Head of caudate nucleus (tissue), 42 donors: ENCODE measurements at places on chromosomes 2 and 18.
A peak's percentile ranks its signal among the peaks of the same experiment; 100 is the strongest.

- DNase-seq: no peak
Observed at GRCh38 chr2:188751816-188752215, 222.4 kb upstream of the COL3A1 start.

DNA sequence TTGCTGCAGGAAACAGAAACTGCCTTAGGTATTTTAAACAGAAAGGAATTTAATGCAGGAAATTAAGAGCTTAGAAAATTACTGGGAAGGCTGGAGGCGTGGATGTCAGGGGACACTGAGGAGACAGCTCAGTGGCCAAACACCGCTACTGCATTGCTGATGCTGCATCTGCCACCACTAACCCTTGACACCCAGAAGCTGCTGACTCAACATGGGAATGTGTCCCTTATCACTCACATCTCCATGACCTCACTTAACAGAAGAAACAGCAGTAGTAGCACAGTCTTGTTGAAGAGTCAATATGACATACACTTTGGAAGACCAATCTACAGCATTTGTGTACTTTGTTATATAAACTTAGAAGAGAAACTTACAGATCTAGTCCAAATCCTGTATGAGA, 906.1 kb downstream of the SLC4A3 start:
- no peak for DNase-seq

- DNase-seq: no peak
Observed at GRCh38 chr2:240602266-240603050, 15.9 kb downstream of the CAPN10 start.

DNA sequence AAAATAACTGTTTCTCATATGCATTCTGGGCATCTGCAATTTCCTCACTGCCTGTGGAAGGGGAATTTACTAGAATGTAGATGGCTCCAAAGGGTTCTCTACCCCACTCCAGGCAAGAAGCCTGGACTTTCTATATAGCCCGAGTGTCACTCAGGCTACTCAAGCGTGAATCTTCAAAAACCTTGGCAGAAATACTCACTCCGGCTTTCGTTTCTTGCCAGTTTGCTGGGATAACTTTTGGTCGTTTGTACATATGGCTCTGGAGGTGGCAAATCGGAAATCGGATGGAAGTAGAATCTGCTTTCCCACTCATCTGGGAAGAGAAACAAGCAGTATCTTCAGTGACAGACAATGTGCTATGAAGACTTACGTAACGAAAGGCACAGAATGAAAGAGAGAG, 30.7 kb downstream of the WIPF1 start:
- DNase-seq: no peak

DNA sequence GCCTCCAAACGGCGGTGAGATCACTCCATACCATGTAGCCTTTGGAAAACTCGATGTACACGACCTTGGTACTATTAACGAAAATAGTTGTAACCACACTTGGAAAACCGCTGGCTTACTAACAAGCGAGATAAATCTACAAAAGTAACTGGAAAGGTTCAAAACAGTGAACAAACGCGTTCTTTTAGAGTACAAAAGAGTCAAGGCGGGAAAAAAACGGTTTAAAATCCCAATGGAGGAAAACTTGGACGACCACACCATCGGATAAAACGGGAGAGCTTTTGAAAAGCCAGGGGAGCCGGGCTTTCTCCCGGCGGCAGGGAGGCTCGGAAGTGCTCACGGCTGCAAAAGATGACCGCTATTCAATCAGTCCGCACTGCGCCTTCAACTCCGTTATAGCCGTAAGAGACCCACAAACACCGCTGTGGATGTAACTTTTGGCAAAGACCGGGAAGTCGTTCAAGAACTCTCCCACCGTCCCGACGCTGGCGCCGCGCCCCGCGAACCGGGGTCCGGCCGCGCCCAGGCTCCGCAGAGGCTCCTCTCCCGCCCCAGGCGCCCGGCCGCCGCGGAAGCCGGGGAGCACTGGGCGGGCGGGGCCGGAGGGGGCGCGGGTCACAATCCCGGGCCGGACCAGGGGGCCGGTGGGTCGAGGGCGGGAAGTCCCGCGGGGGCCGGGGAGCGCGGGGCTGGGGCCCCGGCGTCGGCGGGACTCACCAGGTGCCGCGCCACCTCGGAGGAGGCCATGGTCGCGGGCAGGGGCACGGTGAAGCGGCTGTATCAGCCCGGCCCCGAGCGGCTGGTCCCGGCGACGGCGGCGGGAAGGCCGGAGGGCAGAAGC, 465 bp downstream of the SEPTIN10 start:
- DNase-seq: no peak

- no peak for DNase-seq
Observed at GRCh38 chr2:28713577-28714298, 37.9 kb upstream of the PPP1CB start.

- peak; percentile 60 for DNase-seq
Observed at GRCh38 chr2:239380831-239381708, 19.8 kb downstream of the HDAC4 start.

- peak; percentile 47 for DNase-seq
Observed at GRCh38 chr18:79943608-79944125, 7.8 kb downstream of the SLC66A2 start.
